ENCODE measurements at places on chromosomes 2 and 18.

- no peak for DNase-seq
Measured at GRCh38 chr2:150125188-150125587, 362.3 kb downstream of the RND3 start.

DNA sequence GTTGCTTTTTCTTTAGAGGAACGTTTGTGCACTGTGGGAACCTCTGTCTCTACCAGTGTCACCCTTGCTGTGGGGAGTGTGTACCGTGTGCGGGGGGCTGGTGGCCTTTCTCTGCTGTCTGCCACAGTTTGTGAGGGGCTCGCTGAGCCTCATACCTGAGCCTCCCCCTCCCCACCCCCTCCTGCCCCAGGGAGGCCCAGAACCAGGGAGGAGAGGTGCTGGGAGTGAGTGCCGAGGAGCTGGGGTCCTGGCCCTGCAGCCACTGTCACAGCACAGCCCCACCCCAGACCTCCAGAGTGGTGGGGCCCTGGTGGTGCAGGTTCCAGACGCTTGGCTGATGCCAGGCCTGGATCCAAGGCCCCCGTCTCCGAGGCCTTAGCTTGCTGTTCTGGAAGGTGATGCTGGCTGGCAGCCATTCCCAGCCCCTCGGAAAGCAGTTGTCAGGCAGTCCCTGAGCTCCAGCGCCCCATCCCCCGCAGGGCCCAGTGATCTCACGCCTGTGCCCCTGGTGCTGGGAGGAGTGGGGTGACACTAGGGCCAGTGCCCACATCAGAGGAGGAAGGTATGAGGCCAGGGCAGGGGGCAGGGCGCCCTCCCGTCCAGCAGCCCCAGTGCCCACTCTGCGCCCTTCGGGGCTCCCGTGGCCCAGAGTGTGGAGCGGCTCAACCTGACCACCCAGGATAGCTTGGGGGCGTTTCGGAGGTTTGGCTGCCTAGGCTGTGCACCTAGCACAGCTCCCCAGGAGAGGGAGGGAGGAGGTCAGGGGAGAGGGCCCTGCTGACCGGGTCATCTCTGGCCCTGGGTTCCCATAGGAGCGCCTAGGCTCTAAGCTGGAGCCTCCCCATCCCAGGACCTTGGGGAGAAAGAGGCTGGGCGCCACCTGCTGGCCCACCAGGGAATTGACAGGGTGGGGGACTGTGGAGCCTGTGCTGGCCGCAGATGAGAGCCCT is 53.0 kb upstream of the ALPP start:
- no peak for DNase-seq

DNA sequence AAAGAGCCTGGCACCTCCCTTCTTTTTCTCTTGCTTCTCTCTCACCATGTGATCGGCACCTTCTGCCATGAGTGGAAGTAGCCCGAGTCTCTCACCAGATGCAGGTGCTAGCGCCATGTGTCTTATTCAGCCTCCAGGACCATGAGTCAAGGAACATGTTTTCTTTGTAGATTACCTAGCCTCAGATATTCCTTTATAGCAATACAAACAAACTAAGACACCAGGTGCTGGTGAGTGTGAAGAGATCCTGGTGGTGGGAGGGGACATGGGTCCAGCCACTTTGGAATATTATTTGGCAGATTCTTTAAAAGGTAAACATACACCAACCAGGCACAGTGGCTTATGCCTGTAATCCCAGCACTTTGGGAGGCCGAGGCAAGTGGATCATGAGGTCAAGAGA is 5.9 kb upstream of the USP40 start:
- DNase-seq, result no peak

- DNase-seq, result no peak
Measured at GRCh38 chr2:9345997-9346396, 77.3 kb downstream of the ITGB1BP1 start.

- DNase-seq, result no peak
Measured at GRCh38 chr18:4352746-4353551, 102.2 kb downstream of the DLGAP1 start.

- no peak for DNase-seq
Measured at GRCh38 chr2:17816396-17817245, at the start of gene MSGN1. Gene MSGN1 (plus strand): TSS chr2:17816460. CDS start chr2:17816519, 59 bp downstream.

- peak; percentile 40 for DNase-seq
Measured at GRCh38 chr2:216006164-216006663, 7.1 kb downstream of the MREG start.

DNA sequence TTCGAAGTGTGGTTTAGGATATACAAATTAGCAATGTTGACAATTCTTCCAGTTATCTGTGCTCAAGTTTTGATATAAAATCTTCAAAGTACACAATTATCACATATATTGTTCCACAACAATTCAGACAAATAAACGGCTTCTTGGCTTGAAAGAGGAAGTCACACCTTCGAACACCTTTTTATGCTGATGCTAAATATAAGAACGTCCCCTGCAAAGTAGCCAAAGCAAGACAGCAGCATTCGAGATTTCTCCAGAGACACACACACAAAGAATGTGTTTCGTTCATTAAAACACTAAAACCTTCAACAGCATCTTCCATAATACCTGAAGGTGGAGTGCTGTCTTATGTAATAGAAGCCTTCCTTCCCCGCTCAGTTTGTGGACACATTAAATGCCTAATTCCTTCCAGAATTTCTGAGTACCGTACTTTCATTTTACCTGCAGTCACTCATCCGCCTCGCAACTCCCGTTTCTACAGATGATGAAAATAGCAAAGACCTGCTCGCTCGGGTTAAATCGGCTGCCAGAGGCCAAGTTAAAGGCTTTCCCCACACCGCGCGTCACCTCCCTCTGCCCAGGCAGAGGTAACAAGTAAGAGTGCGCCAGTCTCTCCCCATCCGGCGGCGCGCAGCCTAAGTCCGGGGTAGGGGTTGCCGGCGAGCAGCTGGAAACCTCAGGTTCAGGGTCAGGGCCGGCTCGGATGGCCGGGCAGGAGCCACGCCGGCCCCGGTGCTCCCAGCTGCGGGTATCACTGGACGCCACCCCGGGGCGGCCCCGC is 847 bp downstream of the SERPINE2 start:
- DNase-seq, result peak; percentile 42

GRCh38 chr2:74045454-74045853 is 60.7 kb downstream of the TET3 start:
- DNase-seq, result no peak

DNA sequence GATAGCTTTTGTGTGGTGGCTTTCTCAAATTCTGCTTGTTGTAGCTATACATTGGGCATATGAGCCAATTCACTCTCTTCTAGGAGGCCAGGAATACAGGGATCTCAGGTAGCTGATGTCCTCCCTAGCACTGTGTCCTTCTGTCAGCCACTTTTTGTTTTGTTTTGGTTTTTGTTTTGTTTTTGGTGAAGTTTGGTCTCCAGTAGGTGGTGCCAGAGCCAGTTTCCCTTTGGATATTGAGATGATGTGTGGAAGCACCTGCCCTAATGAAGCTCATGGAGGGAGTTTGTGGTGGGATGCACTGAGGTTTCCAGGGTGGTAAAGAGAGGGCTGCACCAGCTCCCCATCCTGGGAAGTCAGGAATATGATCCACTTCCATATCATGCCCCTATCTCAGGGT is 100.5 kb upstream of the VWC2L start:
- DNase-seq, result no peak

GRCh38 chr2:128439031-128439790 is 120.5 kb upstream of the HS6ST1 start:
- no peak for DNase-seq

- no peak for DNase-seq
Measured at GRCh38 chr2:66845307-66845706, 410.4 kb downstream of the MEIS1 start.

DNA sequence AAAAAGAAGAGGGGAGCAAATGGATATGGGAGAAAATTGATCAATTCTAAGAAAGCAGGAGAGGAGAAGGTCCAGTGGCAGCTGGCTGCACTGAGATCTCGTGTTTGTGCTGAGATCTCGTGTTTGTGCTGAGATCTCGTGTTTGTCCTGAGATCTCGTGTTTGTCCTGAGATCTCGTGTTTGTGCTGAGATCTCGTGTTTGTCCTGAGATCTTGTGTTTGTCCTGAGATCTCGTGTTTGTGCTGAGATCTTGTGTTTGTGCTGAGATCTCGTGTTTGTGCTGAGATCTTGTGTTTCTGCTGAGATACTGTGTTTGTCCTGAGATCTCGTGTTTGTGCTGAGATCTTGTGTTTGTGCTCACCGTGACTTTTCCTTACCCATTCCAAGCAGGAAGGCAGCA is 254.4 kb downstream of the BCL2 start:
- no peak for DNase-seq

DNA sequence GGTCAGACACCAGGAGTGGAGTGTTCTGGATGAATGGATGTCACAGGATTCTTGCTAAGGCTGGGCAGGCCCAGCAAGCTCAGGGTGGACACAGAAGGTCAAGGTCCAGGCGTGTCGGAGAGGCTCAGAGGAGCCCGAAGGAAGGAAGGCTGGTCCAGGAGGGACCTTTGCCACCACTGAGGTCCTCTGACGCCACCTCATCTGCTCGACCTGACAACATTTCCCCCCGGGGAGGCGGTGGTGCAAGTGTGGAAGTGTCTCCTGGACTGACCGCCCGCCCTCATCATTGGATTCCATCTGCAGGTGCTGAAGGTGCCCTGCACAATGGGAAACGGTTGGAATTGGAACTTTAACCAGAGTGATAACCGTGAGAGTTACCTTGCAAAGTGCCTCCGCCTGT is 124.6 kb downstream of the RTP5 start:
- DNase-seq, result no peak

GRCh38 chr2:24489465-24490180 is 1.4 kb upstream of the NCOA1 start:
- DNase-seq, result no peak
